ENCODE measurements at places on chromosomes 3 and 15. TPM values are rescaled to one million over a fixed set of nuclear protein-coding genes. Genes with fewer than 3 reads are reported as not detected.

GRCh38 chr3:168052515-168052914 lies 43.2 kb downstream of the GOLIM4 start:
- no peak for DNase-seq

- no peak for DNase-seq
Measured at GRCh38 chr15:68776477-68777270, 44.0 kb downstream of the ANP32A start.

- DNase-seq = no peak
Measured at GRCh38 chr3:64291345-64291744, 66.1 kb upstream of the PRICKLE2 start.

The DZIP1L gene
- total RNA-seq = 14.6 TPM

GRCh38 chr3:5675319-5675718 lies 487.8 kb downstream of the EDEM1 start:
- no peak for DNase-seq

The SQOR gene
- 87.3 TPM for total RNA-seq

The FANCD2OS gene
- total RNA-seq = not detected

All from omental fat pad (tissue), 4 donors.